ENCODE measurements at places on chromosomes 16 and 17.

- H3K4me1 ChIP-seq: no peaks in the 10 kb centered on the region
- H3K27me3 ChIP-seq: peaks cover 2% of the 10 kb centered on the region
- no peak for DNase-seq
Measured at GRCh38 chr17:3511852-3512504, 36.2 kb downstream of the ASPA start.

- DNase-seq: no peak
- no peaks in the 10 kb centered on the region for H3K36me3 ChIP-seq
- no peak overlapping the region for H3K4me3 ChIP-seq
Measured at GRCh38 chr16:88836791-88837190, 20.0 kb downstream of the GALNS start.

- peaks cover 6% of the 10 kb centered on the region for H3K27me3 ChIP-seq
- DNase-seq: no peak
- no peaks in the 10 kb centered on the region for H3K4me1 ChIP-seq
- H3K36me3 ChIP-seq: no peaks in the 10 kb centered on the region
- no peak overlapping the region for H3K4me3 ChIP-seq
Measured at GRCh38 chr16:49344401-49344800, 29.2 kb upstream of the C16orf78 start.

DNA sequence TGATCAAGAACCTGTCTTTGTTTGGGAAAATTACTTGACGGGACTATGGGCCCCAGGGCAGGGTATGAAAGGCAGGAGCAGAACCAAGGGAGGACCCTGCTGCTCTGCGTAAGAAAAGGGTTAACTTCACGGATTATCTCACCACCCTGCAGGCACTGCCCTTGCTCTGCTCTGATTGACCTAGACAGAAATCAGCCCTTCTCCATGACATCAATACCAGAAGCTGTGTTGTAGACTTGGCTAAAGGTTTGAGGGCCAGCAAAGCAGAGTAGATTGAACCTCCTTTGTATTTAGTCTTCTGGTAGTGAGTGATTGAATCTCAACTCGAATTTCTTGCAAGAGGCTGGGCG is 52.9 kb upstream of the ETV4 start:
- H3K4me1 ChIP-seq: no peaks in the 10 kb centered on the region
- H3K27ac ChIP-seq: no peak overlapping the region
- DNase-seq: no peak
- peaks cover 3% of the 10 kb centered on the region for H3K27me3 ChIP-seq
- no peaks in the 10 kb centered on the region for H3K36me3 ChIP-seq

DNA sequence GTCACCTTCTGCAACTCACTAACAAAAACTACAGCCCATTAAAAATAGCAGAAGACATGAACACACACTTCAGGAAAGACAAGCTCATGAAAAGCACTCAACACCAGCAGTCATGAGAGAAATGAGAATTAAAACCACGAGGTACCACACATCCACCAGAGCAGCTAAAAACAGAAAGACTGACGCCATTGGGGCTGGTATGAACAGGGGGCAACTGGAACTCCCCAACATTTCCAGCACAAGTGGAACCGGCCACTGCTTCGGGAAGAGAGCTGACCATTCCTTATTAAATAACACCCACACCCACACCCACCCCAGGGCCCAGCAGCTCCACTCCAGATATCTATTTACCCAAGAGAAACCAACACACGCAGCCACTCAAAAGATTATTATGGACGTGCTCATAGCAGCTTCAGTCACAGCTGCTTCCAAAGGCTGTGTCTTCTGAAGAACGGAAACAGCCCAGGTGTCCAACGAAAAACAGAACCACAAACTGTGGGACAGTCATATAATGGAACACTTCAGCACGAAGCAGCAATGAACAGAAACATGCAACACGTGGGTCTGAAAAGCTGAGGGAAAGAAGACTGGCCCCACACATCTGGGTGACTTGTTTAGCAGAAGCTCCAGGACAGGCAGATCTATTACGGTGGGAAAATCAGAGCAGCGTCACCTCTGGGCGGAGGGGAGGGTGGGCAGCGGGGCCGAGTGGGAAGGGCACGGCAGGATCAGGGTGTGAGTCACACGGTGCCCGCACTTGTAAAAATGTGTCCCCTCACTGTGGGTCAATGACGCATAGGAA is 41.1 kb downstream of the KLHDC4 start:
- H3K27me3 ChIP-seq: no peaks in the 10 kb centered on the region
- H3K36me3 ChIP-seq: peaks cover 45% of the 10 kb centered on the region
- H3K4me1 ChIP-seq: peaks cover 19% of the 10 kb centered on the region
- peak overlapping the region; percentile 25 for H3K27ac ChIP-seq

- no peak for DNase-seq
- H3K36me3 ChIP-seq: no peaks in the 10 kb centered on the region
- H3K4me3 ChIP-seq: no peak overlapping the region
- H3K27ac ChIP-seq: no peak overlapping the region
Measured at GRCh38 chr17:65457183-65457582, 104.3 kb downstream of the AXIN2 start.
